ENCODE measurements at places on chromosomes 5 and 9.

DNA sequence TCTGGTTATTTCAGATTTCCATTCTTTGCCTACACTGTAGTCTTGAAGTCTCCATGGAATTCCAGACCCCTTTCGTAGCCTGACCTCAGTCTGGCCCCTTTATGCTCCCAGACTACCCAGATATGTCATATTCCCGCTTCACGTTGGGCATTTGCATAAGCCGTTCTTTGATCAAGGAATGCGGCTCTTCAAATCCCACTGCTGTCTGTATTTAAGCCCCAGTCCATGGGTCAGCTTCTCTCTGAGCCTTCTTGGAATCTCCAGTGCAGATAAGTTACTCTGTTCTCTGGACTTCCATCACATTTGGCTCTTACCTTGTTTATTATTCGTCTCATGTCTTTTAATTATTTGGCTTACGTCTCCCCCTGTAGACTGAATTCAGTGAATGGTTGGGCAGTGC lies 97.4 kb downstream of the PARP8 start:
- DNase-seq, result no peak

DNA sequence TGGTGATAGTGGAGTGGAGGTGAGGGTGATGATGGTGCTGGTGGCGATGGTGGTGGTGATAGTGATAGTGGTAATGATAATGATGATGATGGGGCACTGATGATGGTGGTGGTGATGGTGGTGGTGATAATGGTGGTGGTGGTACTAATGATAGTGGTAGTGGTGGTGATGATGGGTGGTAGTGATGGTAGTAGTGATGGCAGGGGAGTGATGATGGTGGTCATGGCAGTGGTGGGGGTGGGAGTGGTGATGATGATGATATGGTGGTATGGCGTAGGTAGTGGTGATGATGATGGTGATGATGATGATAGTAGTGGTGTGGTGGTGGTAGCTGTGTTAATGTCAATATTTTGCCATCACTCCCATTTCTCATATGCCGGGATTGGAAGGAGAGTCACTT lies 44.5 kb upstream of the ORM1 start:
- no peak for DNase-seq

DNA sequence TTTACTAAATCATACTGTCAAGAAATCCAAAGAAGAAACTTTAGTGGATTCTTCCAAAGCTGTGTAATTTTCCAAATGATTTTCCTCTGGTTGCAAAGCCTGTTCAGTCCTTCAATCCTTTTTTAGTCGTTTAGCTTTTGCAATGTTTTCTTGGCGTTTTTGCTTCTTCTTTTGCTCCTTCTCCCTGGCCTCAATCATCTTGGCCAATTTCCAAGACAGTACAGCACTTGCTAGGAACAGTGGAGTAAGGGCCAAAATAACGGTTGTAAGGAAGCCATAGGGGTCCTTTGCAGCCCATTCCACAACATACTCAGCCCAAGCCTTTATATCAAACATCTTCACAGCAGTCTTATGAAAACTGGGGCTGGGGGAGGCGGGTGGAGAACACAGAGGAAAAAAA lies 2.4 kb downstream of the SMIM15 start:
- no peak for DNase-seq

GRCh38 chr5:167152561-167152960 lies 1138.9 kb upstream of the WWC1 start:
- no peak for DNase-seq

DNA sequence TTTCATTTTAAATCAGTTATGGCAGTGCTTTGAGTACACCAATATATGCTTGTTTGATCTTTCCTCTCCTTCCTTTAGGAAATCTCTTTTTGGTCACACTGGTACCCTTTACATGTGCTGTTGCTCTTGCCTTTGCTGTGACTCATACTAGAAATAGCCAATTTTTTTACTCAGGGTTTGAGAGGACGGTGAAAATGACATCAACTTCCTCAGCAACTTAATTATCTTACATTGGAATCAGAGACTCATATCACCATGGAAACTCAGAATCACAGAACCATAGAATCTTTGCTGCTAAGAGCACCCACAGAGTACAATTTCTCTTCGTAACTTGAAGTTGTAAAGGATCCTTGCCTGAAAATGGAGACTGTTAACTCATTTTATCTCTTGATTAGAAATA lies 13.8 kb upstream of the ZNF300 start:
- DNase-seq, result no peak

- no peak for DNase-seq
These were observed 26.7 kb upstream of the TNC start for GRCh38 chr9:115144706-115145105.

Data from T-helper 1 cell (primary cell).